ENCODE measurements at places on chromosomes 16 and 17.

DNA sequence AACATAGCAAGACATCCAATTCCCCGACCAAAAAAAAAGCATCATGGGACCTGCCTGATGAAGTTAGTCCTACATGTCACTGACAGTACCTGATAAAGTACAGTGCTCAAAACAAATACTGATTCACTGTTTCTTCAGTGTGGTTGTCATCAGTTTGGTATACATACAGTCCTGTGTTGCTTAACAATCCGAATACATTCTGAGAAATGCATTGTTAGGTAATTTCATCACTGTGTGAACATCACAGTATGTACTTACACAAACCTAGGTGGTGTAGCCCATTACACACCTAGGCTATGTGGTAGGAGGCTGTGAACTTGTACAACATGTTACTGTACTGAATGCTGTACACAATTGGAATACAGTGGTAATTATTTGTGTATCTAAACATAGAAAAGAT lies 19.0 kb upstream of the FA2H start:
- DNase-seq, result no peak

GRCh38 chr16:72210555-72210954 lies 38.6 kb upstream of the PMFBP1 start:
- no peak for DNase-seq

GRCh38 chr17:3843935-3844516 lies 2.0 kb downstream of the NCBP3 start:
- peak; percentile 38 for DNase-seq

- DNase-seq, result peak; percentile 51
Measured at GRCh38 chr16:89409161-89409711, 81.1 kb downstream of the ANKRD11 start.

- DNase-seq, result no peak
Measured at GRCh38 chr17:70298929-70299531, 129.7 kb downstream of the KCNJ2 start.

DNA sequence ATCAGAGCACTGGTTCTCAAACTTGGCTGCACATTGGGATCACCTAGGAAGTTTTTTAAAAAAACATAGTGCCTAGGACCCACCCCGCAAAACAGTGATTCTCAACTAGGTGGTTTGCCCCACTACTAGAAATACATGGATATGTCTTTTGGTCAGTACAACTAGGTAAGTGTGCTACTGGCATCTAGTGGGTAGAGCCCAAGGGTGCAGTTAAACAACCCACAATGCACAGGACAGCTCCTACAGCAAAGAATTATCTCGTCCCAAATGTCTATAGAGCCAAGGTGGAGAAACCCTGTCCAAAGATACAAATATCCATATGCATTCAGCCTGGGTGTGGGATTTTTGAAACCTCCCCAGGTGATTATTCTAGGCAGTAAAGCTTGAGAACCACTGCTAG lies 11.8 kb upstream of the ZNF19 start:
- no peak for DNase-seq

DNA sequence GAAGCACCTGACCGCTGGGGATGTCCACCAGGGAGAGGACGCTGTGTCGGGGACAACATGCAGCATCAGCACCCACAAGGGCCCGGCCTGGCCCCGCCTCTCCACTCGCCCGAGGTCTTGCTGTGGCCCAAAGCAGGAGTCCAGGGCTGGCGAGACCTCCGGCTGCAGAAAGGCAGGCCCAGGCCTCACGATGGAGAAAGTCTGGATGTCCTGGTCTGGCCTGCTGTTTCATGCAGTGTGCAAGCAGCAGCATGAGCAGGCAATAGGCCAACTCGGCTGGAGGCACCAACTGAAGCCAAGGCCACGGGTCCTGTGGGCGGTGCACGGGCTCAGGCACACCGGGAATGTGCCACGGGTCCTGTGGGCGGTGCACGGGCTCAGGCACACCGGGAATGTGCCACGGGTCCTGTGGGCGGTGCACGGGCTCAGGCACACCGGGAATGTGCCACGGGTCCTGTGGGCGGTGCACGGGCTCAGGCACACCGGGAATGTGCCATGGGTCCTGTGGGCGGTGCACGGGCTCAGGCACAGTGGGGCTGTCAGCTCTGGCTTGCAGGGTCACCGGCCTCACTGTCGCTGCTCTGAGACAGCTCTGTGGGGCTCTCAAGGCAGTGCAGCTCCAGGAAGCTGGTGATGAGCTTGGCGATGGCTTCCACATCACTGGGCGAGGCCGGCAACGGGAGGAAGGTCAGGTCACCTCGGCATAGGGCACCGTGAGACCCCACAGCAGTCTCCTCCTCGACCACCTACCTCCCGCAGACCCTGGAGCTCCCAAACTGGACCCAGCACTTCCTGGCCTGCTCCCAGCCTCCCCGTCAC lies 6.9 kb downstream of the CYBC1 start:
- no peak for DNase-seq

- DNase-seq, result peak; percentile 54
Measured at GRCh38 chr16:1102921-1103635, 7.0 kb upstream of the C1QTNF8 start.

- DNase-seq, result no peak
Measured at GRCh38 chr16:6611535-6611934, 721.1 kb upstream of the RBFOX1 start.

DNA sequence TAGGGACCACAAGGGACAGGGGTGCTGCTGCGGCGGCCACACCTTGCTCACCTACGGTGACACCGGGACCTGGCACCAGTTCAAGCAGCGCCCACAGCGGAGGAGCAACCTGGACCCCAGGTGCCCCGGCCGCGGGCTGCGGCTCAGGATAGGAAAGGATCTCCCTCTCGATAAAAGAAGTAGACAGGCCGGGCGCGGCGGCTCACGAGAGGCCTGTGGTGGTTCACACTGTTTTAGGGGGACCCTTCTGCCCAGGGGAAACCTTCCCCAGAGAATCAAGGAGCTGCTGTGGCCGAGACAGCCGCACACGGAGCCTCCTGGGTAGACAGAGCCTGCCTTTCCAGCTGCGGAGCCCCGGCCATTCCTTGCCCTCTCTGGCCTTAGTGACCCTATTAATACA lies 17.9 kb upstream of the ATP2A3 start:
- no peak for DNase-seq

DNA sequence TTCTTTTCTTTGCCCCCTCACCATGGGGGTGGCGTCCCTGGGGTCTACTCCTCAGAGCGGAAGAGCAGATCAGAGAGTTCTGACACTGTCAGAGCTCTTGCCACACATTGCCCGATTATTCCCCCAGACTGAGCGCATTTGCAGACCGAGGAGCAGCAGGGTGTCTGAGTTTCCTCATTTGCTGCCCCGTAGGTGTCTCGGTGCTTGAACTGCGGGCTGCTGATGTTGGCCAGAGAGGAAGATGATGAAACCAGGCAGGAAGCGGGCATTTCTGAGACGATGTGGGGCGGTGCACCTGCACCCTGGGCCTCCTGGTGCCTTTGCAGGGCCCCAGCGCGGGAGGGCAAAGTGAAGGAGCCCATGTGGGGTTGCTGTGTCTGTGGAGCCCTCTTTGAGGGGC lies 55.2 kb downstream of the ARSG start:
- DNase-seq, result peak; percentile 73

DNA sequence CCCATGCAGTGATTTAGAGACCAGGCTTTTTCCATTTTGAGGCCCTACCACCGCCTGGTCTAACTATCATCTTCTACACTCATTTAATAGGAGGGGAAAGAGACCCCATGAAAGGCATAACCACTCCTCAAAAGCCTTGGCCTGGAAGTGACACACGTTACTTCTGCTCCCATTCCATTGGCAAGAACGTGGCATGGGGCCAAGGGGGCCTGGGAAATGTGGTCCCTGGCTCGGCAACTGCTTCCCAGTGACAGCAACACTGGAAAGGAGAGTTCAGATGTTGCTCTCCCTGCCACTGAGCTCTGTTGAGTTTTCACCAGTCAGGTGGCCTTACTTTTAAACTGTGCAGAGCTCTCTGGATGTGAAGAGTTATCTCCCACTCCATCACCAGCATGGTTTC lies 45.2 kb upstream of the MAP3K14 start:
- no peak for DNase-seq

DNA sequence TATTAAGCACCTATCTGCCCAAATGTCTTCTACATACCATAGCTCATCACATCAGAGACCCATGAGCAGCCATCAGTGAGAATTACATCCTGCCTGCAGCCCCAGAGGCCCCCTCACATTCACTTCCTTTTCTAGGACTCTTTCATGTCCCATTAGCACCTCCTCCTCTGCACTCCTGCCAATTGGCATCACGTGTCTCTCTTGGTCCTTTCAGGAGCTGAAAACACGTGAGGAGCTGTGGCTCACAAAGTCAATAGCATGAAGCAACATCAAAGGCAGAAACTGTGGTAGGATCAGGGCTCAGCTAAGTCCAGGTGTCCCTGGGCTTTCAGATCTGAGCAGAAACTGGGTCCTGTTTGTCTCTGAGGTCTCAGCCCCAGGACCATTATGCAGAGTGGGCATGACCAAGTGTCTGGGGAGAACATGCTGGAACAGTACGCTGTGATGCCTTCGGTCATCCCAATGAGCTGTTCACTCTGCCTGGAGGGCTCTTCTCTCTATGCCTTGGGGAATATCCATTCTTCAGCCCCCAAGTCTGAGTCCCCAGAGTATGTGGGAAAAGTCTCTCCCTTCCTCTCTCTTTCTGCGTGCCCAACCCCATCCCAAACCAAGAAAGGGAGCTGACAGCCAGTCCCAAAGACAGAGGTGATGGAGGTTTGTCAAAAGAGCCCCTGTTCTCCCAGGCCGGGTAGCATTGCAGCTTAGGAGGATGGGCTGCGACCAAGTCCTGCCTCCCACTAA lies 457.0 kb upstream of the CDH5 start:
- no peak for DNase-seq

DNA sequence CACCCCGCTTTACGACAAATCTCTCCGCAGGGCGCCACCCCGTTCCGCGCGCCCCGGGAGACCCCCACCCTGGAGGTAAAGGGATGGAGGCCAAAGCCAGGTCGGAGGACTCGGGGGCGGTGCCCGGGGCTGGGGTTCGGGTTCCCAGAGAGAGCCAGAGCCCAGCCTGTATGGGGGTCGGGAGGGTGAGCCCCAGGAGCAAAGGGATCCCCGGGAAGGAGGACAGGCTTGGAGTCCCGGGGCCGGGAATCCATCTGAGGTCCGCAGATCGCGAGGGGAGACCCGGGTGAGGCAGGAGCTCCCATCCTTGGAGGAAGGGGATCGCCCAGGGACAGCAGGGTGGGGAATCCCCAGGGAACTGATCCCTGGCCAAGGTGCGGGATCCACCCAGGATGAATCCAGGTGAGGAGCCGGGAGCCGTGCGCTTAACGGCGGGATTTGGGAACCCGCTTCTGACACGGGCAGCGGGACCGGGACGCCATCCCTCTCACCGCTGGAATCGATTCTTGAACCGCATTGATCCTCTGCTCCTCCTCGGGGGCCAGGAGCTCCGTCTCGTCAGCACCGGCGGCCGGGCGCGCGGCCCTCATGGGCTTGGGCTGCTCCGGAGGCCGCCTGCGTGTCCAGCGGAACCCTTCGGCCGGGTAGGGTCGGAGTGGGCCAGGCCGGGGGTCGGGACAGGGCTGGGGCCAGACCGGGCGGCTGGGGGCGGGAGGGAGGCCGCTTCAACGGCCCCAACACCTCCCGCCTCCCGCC lies at the start of gene MMD:
MMD (minus strand) TSS at position 657 of the 756 bp plus-strand sequence; CDS start at position 517, 140 bp downstream.
- DNase-seq, result no peak

- DNase-seq, result no peak
Measured at GRCh38 chr16:72480911-72481310, 309.0 kb upstream of the PMFBP1 start.

DNA sequence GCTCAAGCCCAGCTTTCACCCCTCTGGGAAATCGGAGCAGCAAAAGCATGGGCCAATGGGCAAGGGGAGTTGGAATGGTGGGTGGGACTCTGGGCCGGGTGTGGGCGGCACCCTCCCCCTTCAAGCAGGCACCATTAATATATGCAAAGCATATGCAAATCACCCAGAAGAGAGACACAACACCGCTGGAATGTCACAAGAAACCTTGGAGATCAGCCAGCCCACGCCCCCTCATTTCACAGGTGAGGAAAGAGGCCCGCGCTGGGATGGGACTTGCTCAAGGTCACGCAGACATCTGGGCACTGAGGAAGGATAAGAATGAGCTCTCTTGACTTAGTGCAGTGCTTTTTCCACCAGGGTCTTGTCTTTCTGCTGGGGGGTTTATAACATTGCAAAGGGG lies 4.8 kb downstream of the SRCIN1 start:
- no peak for DNase-seq

GRCh38 chr16:30546115-30546514 lies 11.5 kb upstream of the ZNF747 start:
- DNase-seq, result no peak

DNA sequence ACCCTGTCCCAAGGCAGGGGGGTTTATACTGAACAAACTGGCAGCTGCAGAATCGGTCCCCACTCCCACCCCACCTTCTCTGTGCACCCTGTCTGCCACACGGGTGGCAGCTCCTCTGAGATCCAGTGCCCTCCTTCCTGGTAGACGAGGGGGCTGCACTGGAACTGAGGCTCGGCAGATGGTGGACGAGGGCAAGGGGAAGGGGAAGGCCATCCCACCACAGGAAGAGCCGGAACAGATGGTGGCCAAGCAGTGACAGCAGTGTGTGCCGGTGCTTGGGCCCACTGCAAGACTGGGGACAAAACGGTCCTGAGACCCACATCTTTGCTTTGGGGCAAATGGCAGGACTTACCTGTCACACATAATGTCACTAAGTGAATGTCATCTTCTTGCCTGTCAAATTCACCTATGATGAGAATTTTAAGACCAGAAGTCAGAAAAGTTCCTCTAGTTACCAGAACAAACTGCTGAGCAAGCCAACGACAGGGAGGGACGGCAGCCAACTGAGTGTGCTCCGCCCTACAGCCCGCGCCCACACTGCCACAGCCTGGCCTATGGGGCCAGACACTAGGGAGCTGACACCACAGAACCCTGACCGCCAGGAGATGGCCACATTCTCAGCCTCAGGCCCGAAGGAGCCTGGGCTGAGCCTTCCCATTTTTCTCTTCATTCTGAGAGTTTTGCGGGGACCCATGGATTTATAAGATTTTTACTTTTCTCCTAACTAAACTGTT lies 14.4 kb downstream of the NTAN1 start:
- no peak for DNase-seq

GRCh38 chr16:48620445-48620844 lies 10.5 kb upstream of the N4BP1 start:
- no peak for DNase-seq

All from stimulated activated naive CD4-positive, alpha-beta T cell treated with Interleukin-2 at 50 U/mL for 16 hours (primary cell).